GM23248 (cell line): ENCODE measurements at places on chromosomes 3 and 15.

DNA sequence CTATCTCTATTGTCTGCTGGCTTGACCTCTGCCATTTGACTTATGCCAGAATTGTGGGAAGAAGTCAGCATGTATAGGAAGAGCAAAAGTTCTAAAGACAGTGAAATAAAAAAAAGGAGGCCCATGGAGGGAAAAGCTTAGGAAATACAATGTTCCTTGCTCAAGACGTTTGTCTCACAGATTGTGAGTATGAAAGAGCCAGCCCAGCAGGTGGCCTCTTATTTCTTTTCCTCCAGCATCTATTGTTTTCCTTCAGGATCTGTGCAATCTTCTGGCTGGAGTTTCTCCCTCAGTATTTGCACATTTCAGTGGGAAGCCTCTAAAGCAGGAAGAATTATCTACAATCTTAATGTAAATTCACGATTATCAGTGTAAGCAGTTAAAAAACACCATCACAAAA lies 43.7 kb downstream of the ZDHHC3 start:
- DNase-seq: no peak

DNA sequence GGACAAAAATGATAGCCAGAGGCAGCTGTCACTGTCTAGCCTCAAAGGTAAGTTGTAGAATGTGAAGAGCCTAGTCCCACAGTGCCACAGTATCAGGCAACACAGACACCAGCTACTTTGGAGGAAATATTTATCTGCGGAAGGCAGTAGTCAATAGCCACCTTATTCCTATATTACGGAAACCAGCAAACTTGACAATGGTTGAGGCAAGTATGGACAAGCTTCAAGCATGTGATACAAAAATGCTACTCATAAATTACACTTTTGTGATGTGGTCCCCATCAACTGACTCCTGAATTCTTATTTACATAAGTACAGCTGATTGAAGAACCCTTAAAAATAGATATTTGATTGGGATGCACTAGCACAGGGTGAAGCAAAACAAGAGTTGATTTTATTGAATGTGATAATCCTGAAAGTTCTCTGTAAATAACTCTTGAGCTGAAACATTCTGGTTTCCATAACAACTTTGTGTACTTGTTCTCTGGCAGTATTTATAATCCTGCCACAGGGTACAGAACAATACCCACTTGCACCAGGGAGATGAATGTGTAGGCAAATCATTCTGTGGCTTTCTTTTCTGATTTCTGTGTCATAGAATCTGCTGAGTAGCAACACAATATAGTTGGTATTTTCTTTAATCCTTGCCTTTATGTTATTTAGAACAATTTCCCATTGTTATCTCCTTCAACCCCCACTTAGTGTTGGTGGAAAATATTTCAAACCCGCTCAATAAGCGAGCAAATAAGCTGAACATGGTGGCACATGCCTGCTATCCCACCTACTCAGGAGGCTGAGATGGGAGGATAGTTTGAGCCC lies at the start of gene ANKUB1:
ANKUB1 (minus strand) TSS at position 103 of the 819 bp plus-strand sequence. CDS start 188 bp downstream, outside the sequence.
- DNase-seq: no peak

DNA sequence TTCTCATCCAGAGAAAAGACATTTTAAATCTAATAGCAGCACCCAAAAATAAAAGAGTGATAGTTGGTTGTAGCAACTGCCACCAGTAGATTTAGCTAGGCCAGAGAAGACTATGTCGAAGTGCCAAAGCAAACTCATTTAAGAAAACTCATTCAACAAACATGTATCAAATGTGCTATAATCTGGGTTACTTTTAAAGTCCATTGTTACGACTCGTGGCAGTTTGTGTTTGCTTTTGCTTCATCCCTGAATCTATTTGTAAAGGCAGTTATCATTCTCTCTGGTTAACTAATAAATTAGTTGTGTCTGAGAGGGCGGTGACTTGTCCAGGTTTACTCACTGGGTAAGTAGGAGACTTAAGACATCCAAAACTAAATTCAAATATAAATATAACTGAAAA lies 159.4 kb downstream of the ZIC4 start:
- DNase-seq: peak; percentile 42

GRCh38 chr3:17771177-17772017 lies 29.0 kb upstream of the TBC1D5 start:
- DNase-seq: no peak

DNA sequence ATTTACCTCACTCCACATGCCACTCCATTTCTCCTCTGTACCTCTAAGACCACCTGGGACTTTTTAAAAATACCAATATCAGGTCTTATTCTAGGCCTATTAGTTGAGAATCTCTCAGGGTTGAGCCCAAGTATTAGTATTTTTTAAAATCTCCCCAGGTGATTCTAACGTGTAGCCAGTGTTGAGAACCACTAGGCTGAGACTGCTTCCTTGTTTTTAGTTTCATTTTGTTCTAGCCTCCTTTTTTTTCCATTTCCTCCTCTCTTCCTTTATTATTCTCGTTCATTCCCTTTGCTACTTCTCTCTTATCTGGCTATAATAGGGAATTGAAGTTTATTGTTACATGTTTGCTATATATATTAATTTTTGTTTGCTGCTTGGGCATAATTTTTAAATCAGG lies 217.8 kb upstream of the CD96 start:
- DNase-seq: no peak
